ENCODE measurements at places on chromosomes 3 and 15.
A peak's percentile ranks its signal among the peaks of the same experiment; 100 is the strongest.

DNA sequence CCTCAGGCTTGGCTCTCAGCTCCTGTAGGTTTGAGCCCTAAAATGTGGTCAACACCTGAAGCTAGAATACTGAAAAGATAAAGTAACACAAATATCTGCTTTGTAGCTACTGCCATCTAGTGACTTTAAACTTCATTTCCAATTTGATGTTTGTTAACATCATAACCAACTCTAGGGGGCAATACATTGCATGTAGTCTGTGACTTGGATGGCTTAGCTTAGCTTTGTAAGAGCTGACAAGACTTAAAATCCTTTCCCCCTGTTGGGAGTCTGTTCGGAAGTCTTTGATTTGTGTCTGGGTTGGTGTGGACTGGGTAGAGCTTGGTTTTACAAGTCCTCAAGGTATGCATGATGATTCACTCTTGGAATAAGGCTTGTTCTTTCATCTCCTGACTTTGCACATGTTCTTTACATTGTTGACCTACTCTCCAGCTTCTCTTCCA lies 51.7 kb downstream of the SCN11A start:
- no peak for DNase-seq

GRCh38 chr15:45304711-45305110 lies 52.7 kb downstream of the SLC28A2 start:
- DNase-seq, result no peak

DNA sequence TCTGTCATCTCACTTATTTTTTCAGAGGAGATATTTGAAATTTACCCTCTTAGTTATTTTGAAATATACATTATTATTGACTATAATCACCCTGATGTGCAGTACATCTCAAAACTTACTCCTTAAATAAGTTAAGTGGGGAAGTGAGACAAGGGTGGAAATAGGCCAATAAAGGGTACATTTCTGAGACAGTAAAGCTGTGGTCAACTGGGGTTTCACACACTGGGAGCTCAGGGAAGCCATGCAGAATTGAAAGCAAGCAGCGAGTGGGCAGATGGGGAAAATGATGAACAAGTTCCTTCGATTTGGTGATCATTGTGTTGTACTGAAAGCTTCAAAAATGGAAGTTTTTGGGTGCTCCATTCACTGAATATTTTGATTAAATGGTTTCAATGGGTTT lies 21.6 kb upstream of the MOBP start:
- no peak for DNase-seq

GRCh38 chr3:8911781-8912180 lies 51.5 kb downstream of the RAD18 start:
- no peak for DNase-seq

- no peak for DNase-seq
Observed at GRCh38 chr3:133831966-133832801, 26.6 kb downstream of the SRPRB start.

DNA sequence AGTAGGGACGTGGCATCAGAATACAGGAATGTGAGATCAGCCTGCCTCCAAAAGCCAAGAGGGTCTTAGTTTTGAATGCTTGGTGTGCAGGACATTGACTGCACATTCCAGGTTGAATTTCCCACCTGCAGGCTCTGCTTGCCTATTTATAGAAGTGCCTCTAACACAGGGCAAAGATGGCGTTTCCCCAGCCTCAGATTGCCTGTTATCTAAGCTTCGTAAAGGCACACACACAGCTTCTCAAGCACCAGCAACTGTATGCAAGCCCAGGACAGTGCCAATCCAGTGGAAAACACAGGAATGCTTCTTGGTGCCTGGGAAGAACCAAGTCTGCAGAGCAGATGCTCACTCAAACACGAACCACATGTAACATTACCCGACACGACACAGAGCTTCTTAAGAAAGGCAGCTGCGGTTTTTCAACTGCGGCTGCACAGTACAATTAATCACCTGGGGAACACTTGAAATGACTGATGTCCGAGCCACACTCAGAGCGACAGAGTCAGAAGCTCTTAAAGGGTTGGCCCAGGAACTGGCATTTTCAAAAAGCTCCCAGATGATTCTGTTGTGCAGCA lies 90.0 kb upstream of the ANKRD34C start:
- DNase-seq, result no peak

- no peak for DNase-seq
Observed at GRCh38 chr15:45425135-45425534, 46.8 kb upstream of the GATM start.

DNA sequence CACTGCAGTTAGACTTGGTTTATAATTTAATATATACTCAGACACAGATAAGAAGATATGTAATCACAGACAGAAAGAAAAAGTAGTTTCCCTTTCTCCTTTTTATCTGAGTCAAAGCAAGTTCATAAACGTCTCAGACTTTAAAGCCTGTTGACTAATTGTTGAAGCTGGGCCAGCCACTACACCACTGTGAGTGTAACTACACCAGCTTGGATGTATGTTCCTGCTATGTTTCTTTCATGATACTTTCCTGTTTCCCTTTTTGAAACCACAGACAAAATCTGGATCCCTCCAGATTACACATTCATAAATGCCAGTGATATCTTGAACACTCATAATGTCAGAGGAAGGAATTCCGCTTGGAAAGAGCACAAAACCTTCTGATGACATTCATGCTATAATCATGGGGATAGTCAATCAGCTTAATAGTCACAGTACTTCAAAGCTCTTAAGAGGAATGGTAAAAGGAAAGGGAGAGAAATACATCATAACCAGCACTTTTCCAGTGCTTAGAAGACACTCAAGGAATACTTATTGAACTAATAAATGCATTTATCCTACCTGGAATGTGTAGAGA lies 32.0 kb downstream of the KCNMB2 start:
- no peak for DNase-seq

DNA sequence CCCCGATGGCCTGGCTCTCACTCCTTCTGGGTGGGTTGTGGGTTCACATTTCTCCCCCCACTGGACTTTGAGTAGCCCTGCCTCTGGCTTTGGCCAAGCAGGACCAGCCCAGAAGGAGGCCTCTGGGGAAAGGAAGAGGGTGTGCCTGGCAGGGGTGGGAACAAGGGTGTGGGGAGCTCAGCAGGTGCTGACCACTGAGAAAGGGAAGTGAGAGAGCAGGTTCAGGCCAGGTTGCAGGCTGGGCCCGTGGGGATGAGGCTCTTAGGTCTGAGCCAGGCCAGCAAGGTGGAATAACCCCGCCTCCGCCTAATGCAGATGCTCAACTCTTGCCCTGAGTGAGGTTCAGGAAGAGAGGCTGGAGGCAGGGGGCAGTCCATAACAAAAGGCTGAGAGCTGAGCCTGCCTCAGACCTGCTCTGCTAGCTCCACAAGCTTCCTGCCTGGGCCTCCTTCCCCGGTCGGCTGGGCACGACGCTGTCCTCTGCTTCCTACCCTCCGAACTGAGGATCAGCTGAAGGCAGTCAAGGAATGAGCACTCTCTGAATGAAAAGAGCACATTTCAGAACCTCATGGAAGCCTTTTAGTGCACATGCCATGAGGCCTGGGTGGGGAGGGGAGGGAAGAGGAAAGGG lies 82.7 kb downstream of the TLE3 start:
- no peak for DNase-seq

- no peak for DNase-seq
Observed at GRCh38 chr15:68313501-68314410, 36.2 kb downstream of the FEM1B start.

- no peak for DNase-seq
Observed at GRCh38 chr3:71525391-71525790, 58.1 kb downstream of the FOXP1 start.

GRCh38 chr15:59453474-59454215 lies 15.7 kb downstream of the FAM81A start:
- DNase-seq, result no peak

- DNase-seq, result no peak
Observed at GRCh38 chr3:75076481-75076880, 462.0 kb upstream of the CNTN3 start.

DNA sequence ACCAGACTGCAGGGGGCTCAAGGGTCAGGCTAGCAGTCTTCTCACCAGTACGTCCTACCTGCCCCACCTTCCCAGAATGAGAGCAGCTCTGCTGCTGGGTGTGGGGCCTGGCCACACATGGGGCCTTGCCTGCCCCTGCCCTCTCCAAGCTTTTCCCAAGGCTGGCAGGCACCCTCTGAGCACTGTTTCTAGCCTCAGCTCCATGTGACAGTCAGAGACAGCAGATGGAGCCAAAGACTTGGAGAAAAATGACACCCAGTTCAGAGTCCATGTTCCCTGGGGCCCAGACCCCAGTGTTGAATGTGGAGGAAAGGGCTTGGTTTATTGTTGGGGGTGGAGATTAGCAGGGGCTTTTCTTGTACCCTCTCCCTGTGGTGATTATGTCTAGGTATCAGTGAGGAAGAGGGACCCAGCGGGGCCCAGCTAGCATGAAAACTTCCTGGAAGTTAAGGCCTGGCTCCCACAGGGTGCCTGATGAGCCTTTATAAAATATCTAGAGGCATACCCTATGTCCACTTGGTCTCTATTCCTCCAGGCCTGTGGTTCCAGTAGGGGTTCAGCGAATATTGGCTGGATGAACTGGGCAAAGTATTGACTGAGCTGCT lies 153.8 kb downstream of the EEFSEC start:
- DNase-seq, result peak; percentile 4
